ENCODE measurements at places on chromosomes 3 and 15. TPM values are rescaled to one million over a fixed set of nuclear protein-coding genes. Genes with fewer than 3 reads are reported as not detected.

GRCh38 chr3:171088496-171088895 is 62.0 kb upstream of the SLC2A2 start:
- H3K27me3 ChIP-seq = no peaks in the 10 kb centered on the region
- peaks cover 3% of the 10 kb centered on the region for H3K4me1 ChIP-seq
- H3K36me3 ChIP-seq = peaks cover 94% of the 10 kb centered on the region
- H3K4me3 ChIP-seq = no peak overlapping the region
- DNase-seq = no peak

- no peak overlapping the region for H3K27ac ChIP-seq
- no peak for DNase-seq
- no peak overlapping the region for H3K4me3 ChIP-seq
- no peaks in the 10 kb centered on the region for H3K36me3 ChIP-seq
- peaks cover 2% of the 10 kb centered on the region for H3K4me1 ChIP-seq
- H3K27me3 ChIP-seq = no peaks in the 10 kb centered on the region
Observed at GRCh38 chr3:189395825-189396224, 224.1 kb downstream of the TPRG1 start.

GRCh38 chr3:78689378-78689777 is 1078.4 kb downstream of the ROBO1 start:
- no peak overlapping the region for H3K27ac ChIP-seq
- no peak overlapping the region for H3K4me3 ChIP-seq
- no peaks in the 10 kb centered on the region for H3K36me3 ChIP-seq
- no peaks in the 10 kb centered on the region for H3K27me3 ChIP-seq
- H3K4me1 ChIP-seq = no peaks in the 10 kb centered on the region

FGD5 gene
- 0.05 TPM for total RNA-seq

DNA sequence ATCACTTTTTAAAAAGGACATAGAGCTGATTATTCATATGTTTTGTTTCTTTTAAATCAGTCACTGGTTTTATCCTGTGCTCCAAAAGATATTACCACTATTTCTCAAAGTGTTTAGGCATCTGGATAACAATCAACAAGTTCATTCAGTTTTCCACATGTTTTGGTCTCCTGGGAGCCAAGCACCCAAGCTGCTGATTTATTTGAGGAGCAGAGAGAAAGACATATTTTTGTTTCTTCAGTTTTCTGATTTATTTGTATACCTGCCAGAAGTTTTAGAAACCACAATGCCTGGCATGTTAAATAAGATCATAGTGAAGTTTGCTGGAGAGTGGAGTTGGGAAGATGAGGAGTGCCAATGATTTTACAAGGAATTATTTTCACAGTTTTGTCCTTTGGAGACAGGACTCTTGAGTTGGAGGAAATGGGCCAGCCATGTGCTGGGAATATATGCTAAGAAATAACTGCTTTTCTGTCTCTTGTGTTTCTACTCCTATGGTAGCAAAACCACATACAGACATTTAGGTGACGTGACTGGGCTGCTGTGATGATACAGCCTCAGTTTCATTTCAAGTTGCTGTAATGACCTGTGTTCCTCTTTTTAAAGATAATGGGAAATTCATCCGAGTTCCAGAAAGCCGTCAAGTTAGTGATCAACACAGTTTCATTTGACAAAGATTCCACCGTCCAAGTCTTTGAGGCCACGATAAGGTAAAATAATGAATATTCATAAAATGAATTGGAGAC is 11.7 kb downstream of the EDEM1 start:
- peak overlapping the region; percentile 17 for H3K4me3 ChIP-seq
- no peaks in the 10 kb centered on the region for H3K27me3 ChIP-seq
- H3K36me3 ChIP-seq = peaks cover 7% of the 10 kb centered on the region
- peaks cover 70% of the 10 kb centered on the region for H3K4me1 ChIP-seq
- no peak for DNase-seq

GCNT3 gene
- not detected for total RNA-seq

DNA sequence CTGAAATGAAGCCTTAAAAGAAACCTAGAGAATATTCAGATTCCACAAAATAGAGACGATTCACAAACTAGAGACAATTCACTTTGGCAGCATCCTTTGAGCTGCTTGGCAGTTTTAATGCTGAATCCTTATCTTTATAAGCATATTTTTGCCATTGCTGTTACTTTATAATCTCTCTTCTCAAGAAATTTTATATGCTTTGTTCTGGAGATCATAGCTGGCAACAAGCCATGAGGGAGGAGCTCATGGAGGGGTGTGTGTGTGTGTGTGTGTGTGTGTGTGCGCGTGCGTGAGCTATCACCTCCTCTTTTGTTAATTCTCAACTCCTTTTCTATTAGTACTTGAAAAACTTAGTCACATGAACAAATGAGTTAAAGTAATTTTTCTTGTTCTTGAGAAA is 495.0 kb upstream of the RGMA start:
- no peak overlapping the region for H3K27ac ChIP-seq
- peaks cover 3% of the 10 kb centered on the region for H3K36me3 ChIP-seq
- H3K4me1 ChIP-seq = no peaks in the 10 kb centered on the region
- no peak for DNase-seq
- H3K4me3 ChIP-seq = no peak overlapping the region

CAMP gene
- total RNA-seq = not detected

GRCh38 chr3:82202269-82202668 is 440.8 kb upstream of the GBE1 start:
- H3K4me3 ChIP-seq = no peak overlapping the region
- no peak overlapping the region for H3K27ac ChIP-seq
- peaks cover 4% of the 10 kb centered on the region for H3K27me3 ChIP-seq
- H3K36me3 ChIP-seq = no peaks in the 10 kb centered on the region
- H3K4me1 ChIP-seq = no peaks in the 10 kb centered on the region

- no peaks in the 10 kb centered on the region for H3K4me1 ChIP-seq
- no peak overlapping the region for H3K27ac ChIP-seq
- H3K36me3 ChIP-seq = no peaks in the 10 kb centered on the region
- peaks cover 41% of the 10 kb centered on the region for H3K27me3 ChIP-seq
- no peak for DNase-seq
- no peak overlapping the region for H3K4me3 ChIP-seq
Observed at GRCh38 chr15:81092559-81092902, 41.5 kb upstream of the CFAP161 start.

- no peaks in the 10 kb centered on the region for H3K27me3 ChIP-seq
- no peak overlapping the region for H3K4me3 ChIP-seq
- H3K4me1 ChIP-seq = peaks cover 3% of the 10 kb centered on the region
- no peak overlapping the region for H3K27ac ChIP-seq
- no peaks in the 10 kb centered on the region for H3K36me3 ChIP-seq
Observed at GRCh38 chr3:56997675-56998074, 62.8 kb upstream of the SPATA12 start.

GRCh38 chr15:88700716-88701115 is 61.9 kb downstream of the ISG20 start:
- no peak overlapping the region for H3K4me3 ChIP-seq
- H3K27me3 ChIP-seq = peaks cover 13% of the 10 kb centered on the region
- peaks cover 7% of the 10 kb centered on the region for H3K4me1 ChIP-seq
- DNase-seq = no peak
- no peak overlapping the region for H3K27ac ChIP-seq

SLC25A36 gene
- total RNA-seq = 73.6 TPM

WDR76 gene
- 8.6 TPM for total RNA-seq

- peaks cover 3% of the 10 kb centered on the region for H3K36me3 ChIP-seq
- no peaks in the 10 kb centered on the region for H3K4me1 ChIP-seq
- no peak overlapping the region for H3K27ac ChIP-seq
- H3K27me3 ChIP-seq = no peaks in the 10 kb centered on the region
- DNase-seq = no peak
Observed at GRCh38 chr3:41417574-41417973, 218.3 kb downstream of the CTNNB1 start.

DNA sequence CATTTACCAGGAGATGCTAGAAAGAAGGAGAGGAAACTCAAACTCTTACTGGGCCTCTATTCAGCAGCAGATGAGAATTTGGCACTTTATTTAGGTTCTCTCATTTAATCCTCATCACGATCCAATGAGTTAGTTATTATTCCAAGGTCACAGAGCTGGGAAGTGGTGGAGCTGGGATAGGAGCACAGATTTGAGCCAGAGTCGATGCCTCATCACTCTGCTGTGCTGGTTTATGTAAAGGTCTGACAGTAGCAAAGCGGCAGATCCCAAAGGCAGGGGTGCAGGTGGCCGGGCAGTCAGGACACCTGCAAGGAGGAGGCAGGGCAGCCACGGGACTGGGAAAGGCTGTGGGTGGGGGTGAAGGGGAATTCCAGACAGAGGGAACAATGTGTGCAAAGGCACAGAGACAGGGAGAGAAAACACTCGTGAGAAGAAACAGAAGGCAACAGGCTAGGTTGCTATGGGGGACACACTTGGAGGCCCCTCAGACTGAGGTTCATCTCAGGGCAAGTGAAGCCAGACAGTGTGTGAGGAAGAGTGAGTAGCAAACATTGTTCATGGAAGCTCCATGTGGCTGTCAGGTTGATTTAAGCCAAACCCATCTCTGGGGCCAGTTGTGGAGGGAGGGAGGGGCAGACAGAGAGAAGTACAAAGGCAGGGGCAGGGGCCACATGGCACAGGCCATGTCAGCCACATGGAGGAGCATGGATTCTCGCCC is 26.8 kb downstream of the RAB6B start:
- no peaks in the 10 kb centered on the region for H3K36me3 ChIP-seq
- no peak for DNase-seq
- H3K4me1 ChIP-seq = no peaks in the 10 kb centered on the region
- peaks cover 14% of the 10 kb centered on the region for H3K27me3 ChIP-seq

DNA sequence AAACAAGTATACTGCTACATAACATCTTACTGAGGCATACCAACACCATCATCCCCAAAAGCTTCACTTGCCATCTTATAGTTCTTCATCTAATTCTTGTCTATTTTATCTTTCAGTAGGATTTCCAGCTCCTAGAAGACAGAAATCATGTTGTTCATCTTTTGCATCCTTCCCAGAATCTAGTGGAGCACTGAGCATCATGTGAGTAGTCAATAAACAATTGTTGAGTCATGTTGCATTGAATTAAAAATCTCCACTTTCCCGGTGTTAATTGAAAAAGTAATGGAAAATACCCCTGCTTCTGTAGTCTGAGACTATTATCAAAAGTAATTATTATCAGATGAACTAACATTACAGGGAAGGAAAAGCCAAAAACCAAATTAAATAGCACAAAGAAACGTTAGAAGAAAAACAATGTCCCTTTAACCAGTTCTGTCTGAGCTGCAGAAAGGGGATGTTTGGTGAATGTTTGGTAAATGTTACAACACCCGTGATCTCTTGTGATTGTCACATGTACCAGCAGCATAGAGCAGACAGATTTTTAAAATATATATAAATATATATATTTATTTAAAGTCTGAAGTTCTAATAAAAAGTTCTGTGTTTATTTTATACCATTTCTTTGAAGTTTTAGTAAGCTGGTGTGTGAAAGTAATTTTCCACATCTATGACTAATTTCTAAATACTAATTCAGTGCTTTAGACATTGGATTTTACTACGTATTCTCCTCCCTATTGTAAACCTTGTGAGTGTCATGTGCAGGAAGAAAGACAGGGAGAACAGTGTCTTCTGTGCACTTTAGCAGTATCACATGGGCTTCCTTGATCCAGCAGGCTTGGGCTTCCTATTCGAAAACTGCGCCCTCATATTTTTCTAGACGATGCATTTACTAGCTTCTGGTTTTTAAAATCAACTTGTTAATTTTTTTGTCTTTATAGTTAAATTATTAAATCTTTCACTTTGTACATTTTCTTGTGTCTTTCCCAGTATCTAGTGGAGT is 85.6 kb downstream of the RAP2B start:
- H3K36me3 ChIP-seq = peaks cover 2% of the 10 kb centered on the region
- DNase-seq = no peak
- no peak overlapping the region for H3K27ac ChIP-seq
- peaks cover 16% of the 10 kb centered on the region for H3K4me1 ChIP-seq
- no peaks in the 10 kb centered on the region for H3K27me3 ChIP-seq

DNA sequence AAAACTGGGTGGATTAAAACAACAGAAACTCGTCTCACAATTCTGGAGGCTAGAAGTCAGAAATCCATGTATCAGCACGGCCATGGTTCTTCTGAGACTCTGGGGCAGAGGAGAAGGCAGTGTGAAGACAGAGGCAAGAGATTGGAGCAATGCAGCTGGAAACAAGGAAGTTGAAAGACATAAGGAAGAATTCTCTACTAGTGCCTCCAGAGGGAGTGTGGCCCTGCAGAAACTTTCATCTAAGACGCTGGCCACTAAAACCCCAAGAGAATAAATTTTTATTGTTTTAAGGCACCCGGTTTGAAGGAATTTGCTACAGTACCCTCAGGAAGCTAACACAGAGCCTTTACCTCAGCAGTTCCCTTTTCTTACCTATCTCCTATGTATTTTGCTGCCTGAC is 1012.2 kb upstream of the CADM2 start:
- no peaks in the 10 kb centered on the region for H3K36me3 ChIP-seq
- H3K4me3 ChIP-seq = no peak overlapping the region
- no peak overlapping the region for H3K27ac ChIP-seq
- H3K4me1 ChIP-seq = no peaks in the 10 kb centered on the region

GRCh38 chr3:101544161-101544850 is 17.4 kb upstream of the TRMT10C start:
- peak overlapping the region; percentile 22 for H3K4me3 ChIP-seq
- peak overlapping the region; percentile 90 for H3K27ac ChIP-seq
- no peak for DNase-seq
- no peaks in the 10 kb centered on the region for H3K36me3 ChIP-seq
- H3K27me3 ChIP-seq = no peaks in the 10 kb centered on the region

- no peak for DNase-seq
- H3K27ac ChIP-seq = no peak overlapping the region
- H3K4me3 ChIP-seq = no peak overlapping the region
- peaks cover 35% of the 10 kb centered on the region for H3K4me1 ChIP-seq
- peaks cover 76% of the 10 kb centered on the region for H3K36me3 ChIP-seq
Observed at GRCh38 chr3:36862076-36862755, 82.6 kb downstream of the TRANK1 start.

DNA sequence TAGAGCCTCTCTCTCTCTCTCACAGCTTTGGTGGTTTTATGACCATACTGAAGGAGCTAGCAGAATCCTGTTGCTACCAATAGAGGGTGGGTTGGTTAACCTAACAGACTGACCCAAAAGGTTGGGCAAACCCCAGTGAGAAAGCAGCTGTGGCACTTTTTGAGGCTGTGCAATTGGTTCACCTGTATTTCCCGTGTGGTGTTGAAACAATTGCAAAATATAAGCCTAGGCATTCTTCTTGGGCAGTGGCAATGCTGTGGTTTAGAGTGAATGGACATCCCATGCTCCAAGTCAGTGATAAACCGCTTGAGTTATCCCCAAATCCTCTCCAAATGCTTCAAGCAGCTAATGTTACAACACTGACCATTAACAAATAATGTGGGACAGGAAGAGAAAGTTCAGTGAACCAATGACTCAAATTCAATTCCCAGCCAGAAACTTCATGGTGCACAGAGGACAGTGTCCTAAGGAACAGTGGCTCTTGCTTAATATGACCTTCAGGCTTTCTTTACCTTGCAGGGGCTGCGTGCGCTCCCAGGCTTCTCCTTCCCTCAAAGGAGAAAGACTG is 261.9 kb upstream of the ICE2 start:
- H3K36me3 ChIP-seq = no peaks in the 10 kb centered on the region
- no peak for DNase-seq
- H3K4me1 ChIP-seq = peaks cover 15% of the 10 kb centered on the region
- no peaks in the 10 kb centered on the region for H3K27me3 ChIP-seq
- H3K4me3 ChIP-seq = no peak overlapping the region

LINGO1 gene
- total RNA-seq = not detected

GRCh38 chr3:151673974-151674373 is 59.8 kb upstream of the AADACL2 start:
- H3K4me3 ChIP-seq = no peak overlapping the region
- DNase-seq = no peak
- H3K27me3 ChIP-seq = peaks cover 4% of the 10 kb centered on the region
- no peak overlapping the region for H3K27ac ChIP-seq

GRCh38 chr3:10410383-10411002 is 89.6 kb upstream of the SEC13 start:
- H3K36me3 ChIP-seq = no peaks in the 10 kb centered on the region
- H3K4me1 ChIP-seq = no peaks in the 10 kb centered on the region
- H3K27me3 ChIP-seq = no peaks in the 10 kb centered on the region
- DNase-seq = no peak
- H3K27ac ChIP-seq = no peak overlapping the region
- no peak overlapping the region for H3K4me3 ChIP-seq

All from naive thymus-derived CD8-positive, alpha-beta T cell (primary cell).